ENCODE measurements at places on chromosomes 1 and 21. TPM values are rescaled to one million over a fixed set of nuclear protein-coding genes. Genes with fewer than 3 reads are reported as not detected.

The TXNIP gene
- 622 TPM for total RNA-seq

GRCh38 chr1:3410142-3410925 lies 44.1 kb upstream of the ARHGEF16 start:
- DNase-seq: no peak

DNA sequence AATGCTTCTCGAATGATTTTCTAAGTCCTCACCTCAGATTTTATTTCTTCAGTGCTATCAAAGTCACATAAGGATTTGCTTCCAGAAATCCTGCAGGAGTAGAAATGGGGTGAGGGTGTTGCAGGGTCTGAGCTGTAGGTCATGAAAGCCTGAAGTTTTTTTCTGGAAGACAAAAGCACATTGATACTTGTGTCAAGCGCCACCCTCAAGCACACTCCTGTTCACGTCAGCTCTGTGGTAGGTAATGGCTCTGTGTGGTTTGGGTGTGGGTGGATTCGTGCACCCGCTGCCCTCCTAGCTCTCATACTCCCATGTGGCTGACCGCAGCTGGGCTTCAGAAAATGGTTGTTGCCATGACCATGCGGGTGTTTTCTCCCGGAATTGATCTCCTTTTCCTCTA lies 39.9 kb downstream of the AKNAD1 start:
- no peak for DNase-seq

- no peak for DNase-seq
Measured at GRCh38 chr1:42679364-42679983, 2.7 kb upstream of the YBX1 start.

DNA sequence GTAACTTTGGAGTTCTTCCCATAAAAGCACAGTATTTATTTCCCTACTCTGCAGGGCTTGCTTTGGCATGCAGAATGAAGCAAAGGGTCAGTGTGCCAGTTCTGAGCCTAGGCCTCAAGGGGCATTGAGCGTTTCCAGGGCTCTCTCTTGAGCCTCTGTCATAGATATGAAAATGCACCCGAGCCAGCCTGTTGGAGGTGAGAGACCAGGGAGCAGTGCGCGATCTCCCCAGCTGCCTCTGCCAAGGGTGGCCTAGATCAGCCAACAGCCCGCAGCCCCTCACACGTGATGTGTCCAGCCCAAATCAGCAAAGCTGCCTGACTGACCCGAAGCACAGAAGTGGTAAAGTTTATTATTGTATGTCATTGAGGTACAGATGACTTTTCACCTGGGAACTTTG lies 63.7 kb downstream of the TENT5C start:
- no peak for DNase-seq

DNA sequence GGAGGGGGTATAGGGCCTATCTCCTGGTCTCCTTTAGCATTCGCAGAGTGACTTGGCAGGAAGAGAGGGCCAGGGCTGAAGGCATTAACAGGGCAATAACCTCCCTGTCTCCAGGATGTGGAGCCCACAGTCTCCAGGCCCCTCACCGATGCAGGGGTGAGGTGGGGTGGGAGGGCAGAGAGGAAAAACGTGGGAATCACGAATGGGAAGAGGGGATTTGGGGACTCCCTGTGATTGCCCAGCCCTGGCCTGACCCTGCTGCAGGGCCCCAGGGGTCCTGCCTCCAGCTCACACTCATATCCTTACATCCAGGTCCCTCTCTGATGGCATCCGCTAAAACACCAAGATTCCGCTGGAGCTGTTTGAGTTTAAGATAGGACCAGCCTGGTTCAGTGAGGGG lies 14.6 kb downstream of the TFAP2E start:
- peak; percentile 18 for DNase-seq

The FAM72C gene
- total RNA-seq: 0.57 TPM

DNA sequence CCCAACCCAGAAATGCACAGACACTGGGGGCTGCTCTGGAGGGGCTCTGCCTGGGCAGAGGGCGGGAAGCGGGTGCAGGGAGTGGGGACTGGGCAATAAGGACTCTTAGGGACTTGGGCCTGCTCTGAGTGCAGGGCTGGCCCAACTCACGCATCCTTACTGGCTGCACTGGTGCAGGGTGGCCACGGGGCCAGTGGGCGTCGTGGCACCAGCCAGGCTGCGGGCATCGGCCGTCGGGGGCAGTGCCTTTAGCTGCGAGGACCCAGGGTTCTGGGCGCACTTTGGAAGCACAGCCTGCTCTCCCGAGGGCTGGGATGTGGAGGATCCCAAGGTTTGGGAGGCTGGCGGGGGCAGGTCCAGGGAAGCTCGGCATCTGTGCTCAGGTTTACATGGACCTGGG lies 27.1 kb upstream of the TTLL10 start:
- DNase-seq: no peak

DNA sequence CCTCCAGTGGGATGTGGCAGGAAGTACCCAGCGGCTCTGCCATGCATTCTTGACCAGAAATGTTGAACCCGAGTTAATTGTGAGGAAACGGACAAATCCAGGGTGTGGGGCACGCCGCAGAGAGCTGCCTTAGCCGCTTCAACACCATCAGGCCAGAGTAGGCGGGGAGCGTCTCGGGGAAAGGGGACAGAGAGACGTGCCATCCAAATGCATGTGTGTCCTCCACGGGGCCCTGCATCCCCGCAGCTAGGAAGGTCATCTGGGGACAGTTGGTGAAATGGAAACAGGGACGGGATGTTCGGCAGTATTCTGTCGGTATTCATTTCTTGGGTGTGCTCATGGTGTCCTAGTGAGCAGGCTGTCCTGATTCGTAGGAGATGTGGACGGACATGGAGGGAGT lies 59.1 kb upstream of the TRAPPC10 start:
- DNase-seq: no peak

The PCP4L1 gene
- total RNA-seq: not detected

DNA sequence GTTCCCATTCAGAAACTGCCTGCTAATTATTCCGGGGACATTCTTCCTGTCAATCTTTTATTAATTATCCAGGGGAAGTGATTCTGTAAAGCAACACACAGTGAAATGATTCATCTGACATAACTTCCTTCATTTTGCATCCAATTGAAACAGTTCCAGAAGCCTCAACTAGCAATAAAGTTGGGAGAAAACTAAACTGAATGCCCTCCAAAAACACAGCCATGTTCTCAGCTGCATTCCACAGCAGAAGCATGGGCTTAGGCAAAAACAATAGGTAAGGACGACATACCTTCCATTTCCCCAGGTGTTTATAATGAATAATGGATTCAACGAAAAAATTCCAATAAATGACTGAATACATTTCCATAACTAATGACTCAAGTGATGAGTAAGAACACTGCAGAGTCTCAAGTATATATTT lies 36.9 kb upstream of the TARBP1 start:
- DNase-seq: no peak

DNA sequence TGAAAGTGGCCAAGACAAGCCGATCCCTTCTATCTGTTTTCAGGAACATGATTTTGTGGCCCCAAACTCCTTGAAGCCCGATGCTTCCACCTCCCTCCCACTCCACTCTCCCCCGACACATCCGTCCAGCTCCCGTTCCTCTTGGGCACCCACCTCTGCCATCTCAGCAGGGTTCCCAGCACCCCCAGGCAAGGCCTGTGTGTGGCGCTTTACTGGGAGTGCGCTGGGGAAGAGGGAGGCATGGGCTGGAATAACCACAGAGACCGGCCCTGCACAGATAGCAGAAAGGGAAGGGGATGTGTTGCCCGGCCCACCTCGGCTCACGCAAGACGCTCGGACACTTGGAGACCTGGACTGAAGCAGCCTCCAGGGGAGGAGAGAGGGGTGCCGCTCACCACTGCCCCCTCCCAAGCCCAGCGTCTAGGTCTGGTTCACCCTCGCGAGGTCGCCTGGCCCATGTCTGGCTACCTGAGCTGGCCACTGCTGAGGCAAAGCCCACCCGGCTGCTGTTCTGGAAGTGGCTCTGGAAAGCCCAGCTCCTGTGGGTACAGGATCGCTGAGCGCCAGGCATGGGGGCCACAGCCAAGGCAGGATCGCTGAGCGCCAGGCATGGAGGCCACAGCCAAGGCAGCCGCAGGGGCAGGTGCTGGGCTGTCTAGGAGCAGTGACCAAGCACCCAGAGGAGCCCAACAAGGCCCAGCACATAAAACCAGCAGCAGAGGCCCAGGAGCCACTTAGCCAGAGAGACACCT lies 23.8 kb upstream of the COL18A1 start:
- peak; percentile 49 for DNase-seq

DNA sequence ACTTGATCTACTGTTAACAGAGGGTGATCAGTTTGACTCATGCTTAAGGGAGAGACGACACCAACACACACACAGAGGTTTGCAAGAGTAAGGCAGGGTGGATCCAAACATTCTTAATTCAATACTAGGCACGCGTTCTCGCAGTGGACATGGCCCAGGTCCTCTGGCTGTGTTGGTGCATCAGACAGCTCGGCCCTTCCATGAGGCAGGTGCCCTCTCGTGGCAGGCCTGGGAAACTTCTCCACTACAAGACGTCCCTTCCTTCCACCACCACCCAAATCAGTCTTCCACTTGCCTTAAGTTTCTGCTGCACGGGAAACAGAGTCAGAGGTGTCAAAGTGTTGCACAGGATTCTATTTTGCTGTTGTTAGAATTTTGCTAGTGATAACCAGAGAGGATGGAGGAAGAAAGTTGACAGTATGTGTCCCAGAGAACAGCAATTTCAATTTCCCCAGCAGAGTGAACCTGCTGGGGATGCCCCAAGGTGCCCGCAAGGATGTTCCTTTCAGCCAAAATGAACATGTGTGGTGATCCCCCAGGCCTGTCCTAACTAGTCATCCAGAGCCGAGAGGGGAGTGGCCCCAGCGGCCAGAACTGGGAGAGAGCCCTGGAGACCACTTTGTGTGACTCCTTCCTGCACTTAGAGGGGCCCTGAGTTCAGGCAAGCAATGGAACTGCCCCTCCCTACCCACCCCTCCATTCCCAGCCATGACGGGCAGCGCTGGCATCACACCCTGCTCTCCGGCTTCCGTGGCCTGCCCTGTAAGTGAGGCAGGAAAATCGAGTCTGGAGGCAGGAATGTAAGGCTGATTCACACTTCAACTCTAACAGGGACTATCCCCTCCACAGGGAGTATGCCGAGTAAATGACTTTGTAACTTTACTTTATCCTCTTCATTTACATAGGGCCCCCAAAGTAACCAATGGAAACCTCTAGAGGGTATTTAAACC lies 34.8 kb downstream of the MX1 start:
- DNase-seq: peak; percentile 90

The USP48 gene
- 98.2 TPM for total RNA-seq

DNA sequence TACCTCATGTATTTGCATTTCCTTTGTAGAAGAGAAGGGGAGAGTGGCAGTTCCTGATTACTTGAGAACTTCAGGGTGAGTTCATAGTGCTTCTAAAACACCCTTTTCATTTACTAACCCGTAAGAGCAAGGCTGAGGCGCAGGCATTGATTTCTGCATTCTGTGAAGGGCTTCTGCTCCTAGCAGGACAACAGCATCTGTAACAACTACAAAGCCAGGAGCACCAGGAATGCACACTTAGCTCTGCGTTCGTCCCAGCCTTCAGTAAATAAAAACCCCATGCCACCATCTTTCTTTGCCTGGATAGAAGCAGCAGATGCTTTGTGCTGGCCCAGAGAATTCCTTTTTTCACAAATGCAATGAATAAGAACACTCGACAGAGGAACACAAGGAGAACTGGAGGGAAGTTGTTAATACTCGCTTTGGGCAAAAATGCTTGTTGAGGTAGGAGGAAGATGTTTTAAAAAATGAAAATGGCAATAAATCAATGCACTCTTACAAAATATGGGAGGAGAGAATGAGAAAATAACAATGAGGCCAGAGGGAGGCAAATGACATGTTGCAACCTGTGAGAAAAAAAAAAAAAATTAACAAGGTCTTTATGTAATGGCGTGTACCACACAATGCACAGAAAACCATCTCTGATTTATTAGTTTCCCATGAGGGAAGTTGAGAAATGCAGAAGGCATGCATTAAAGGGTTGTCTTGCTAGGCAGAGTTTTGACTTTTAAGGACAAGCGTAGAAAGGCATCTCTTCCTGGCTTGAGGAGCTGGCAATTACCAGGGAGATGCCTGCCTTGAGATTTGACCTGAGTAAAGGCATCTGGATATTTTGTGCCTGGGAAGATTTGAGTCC lies 418.8 kb downstream of the DISC1 start:
- DNase-seq: no peak

- DNase-seq: peak; percentile 61
Measured at GRCh38 chr1:54223441-54224202, 23.7 kb downstream of the MRPL37 start.

The PLCH2 gene
- total RNA-seq: 4.7 TPM

Measured in spleen (tissue), 13 donors.